Ammon's horn (tissue), 1 donor: ENCODE measurements at places on chromosomes 5 and 9.

DNA sequence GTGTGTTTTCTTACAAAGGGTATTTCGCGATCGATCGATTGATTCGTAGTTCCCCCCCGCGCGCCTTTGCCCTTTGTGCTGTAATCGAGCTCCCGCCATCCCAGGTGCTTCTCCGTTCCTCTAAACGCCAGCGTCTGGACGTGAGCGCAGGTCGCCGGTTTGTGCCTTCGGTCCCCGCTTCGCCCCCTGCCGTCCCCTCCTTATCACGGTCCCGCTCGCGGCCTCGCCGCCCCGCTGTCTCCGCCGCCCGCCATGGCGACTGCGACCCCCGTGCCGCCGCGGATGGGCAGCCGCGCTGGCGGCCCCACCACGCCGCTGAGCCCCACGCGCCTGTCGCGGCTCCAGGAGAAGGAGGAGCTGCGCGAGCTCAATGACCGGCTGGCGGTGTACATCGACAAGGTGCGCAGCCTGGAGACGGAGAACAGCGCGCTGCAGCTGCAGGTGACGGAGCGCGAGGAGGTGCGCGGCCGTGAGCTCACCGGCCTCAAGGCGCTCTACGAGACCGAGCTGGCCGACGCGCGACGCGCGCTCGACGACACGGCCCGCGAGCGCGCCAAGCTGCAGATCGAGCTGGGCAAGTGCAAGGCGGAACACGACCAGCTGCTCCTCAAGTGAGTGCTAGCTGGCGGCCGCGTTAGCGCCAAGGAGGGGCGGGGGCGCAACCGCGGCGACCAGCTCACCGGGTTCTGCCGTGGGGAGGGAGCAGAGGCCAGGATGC is 480 bp downstream of the LMNB1 start:
- DNase-seq = peak; percentile 73

GRCh38 chr5:172113036-172113435 is 75.0 kb downstream of the STK10 start:
- no peak for DNase-seq

- DNase-seq = no peak
These were observed 10.9 kb downstream of the RAPGEF1 start for GRCh38 chr9:131728961-131729360.

DNA sequence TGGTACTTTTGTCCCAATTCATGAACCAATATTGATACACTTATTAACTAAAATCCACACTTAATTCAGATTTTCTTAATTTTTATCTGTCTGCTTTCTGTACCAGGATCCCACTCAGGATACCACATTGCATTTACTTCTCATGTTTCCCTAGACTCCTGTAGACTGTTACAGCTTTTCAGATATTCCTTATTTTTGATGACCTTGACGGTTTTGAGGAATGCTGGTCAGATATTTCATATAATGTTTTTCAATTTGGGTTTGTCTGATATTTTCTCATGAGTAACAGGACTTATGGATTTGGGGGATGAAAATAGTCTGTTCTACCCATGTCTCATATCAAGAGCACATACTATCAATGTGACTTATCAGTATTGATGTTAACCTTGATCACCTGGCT is 37.4 kb downstream of the PLPPR1 start:
- no peak for DNase-seq

GRCh38 chr9:137878146-137878941 is 762 bp downstream of the CACNA1B start:
- DNase-seq = peak; percentile 41

- DNase-seq = no peak
These were observed 159.4 kb upstream of the CCNH start for GRCh38 chr5:87572090-87572489.

DNA sequence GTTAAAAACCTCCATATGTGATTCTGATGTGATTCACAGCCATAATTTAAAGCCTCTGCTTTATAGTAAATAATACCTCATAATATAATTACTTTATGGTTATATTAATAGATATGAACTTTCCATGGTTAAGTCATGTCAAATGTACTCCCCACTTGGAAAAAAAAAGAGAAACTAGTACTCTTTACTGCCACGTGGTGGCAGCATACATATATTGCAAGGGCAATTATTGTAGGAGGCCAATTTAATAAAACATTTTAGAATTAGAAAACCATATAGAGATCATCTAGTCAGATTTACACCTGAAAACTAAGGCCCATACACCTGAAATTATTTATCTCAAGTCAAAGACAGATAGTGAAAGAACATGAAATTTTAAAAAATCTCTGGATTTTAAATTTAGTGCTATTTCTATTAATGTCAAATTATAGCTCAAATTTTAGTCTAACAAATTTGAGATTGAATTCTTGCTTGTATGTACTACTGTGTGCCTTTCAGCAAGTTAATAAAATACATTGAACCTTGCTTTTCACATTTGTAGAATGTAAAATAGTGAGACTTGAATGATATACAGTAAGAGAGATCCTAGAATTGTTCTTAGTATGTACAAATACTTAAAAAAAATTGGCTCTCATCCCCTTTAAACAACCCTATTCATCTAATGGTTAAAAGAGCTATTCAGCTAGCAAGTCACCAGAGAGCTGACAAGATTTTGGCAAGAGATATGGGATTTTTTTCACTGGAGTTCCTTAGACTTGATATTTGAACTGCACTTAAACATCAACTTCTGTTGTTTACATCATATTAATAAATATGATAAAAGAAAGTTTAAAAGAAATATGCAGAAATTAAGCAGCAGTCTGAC is 603.8 kb downstream of the TLE4 start:
- peak; percentile 8 for DNase-seq

DNA sequence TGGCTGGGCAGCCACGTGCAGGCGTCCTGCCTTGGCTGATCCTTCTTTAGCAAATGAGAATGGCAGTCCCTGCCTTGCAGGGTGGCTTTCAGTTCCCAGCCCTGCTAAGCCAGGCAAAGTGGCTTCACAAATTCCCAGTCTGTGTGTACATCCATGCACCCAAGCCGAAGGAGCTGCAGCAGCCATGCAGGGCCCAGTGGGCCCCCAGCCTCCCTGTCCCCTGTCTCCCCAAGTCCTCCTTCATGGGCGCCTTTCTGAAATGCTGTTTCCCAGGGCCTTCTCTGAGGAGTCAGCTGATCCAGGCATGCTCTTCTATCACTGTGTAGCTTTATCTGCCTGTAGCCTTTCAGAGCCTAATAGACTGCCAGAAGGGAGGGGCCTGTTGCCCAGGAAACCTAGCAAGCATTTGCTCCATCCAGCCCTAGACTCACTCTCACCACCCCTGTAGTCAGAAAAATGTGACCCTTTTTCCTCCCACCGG is 47.4 kb upstream of the SHC3 start:
- DNase-seq = peak; percentile 70

- no peak for DNase-seq
These were observed 248.1 kb upstream of the NREP start for GRCh38 chr5:112004867-112005622.

DNA sequence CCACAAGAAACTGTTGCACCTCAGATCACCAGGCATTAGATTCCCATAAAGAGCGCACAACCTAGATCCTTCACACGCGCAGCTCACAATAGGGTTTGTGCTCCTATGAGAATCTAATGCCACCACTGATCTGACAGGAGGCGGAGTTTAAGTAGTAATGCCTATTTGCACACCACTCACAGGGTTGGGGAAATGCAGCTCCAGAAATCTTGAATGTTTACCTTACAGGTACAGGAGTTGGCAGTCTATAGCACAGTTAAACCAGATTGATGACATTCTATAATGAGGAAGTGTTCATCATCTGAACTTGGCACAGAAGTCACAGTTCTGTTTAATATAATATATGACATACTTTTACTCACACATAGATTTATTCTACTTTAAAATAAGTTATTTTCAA is 732.2 kb upstream of the ZNF608 start:
- DNase-seq = no peak

GRCh38 chr9:114156657-114157421 is 1.5 kb downstream of the COL27A1 start:
- DNase-seq = peak; percentile 73

DNA sequence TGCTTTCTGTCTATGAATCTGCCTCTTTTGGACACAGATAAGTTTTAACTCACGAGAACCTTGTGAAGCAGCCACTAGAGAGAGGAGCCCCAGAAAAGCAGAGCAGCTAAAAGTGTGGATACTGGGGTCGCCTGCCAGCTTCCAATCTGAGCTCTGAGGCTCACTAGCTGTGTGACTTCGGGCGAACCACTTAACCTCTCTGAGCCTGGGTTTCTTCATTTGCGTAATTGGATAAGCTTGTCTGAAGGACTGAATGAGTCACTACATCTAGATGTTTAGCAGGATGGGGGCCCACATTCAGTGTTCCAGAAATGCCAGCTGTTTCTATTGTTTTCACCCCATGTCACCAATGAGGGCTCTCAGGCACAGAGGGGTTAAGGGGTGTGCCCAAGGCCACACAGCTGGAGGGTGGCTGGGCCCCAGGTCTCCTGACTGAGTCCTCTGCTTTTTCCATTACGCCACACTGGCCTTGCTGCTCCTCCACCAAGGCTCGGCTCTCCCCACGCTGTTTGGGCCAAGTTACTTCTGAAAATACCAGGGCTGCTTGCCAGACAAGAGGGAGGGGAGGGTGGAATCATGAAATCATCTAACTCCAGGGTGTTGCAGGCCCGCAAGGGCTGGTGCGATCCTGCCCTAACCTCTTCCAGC is 36.2 kb downstream of the SH3PXD2B start:
- peak; percentile 81 for DNase-seq

DNA sequence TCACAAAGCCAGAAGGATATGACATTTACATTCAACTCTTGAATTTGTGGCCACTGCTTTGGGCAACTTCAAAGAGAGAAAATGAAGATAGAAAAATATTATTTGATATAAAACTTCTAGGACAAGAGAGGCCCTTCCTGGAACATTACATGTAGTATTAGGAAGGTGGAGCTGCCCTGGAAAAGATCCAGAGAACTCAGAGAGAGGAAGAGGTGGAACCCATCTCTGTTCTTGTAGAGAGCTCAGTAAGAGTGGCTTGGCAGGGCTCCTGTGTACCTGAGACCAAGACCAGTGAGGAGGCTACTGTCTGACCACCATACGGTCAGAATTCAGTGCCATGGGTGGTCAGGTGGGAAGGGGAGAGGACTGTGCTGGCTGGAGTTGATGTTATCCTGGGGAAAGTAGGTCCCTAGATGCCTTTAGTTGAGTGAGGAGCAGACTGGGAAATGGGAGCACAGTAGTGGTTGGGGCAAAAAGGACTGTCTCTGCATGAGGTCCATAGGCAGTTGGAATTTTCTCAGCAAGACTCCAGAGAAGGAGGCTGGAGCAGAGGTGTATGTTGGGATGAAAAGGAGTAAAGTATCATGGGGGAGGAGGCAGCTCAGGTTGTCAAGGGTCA is 7.6 kb downstream of the TGFBI start:
- no peak for DNase-seq

DNA sequence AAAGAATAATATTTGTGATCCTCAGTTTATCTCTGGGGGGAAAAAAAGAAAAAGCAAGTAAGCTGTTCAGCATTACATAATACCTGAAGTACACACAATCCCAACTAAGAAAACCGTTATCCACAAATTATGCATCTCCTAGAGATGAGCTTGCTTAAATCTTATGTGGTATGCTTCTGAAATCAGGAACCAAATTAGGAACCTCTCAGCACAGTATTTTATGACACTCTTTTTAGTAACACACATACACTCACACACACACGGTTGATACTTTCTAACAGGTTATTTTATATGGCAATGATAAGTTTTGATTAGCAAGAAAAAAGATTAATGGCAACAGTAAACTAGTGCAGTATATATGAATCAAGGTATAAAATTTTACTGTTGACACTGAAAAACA is 1.2 kb upstream of the ZNF510 start:
- no peak for DNase-seq

- no peak for DNase-seq
These were observed 97.7 kb upstream of the ANKRD55 start for GRCh38 chr5:56330806-56331205.

GRCh38 chr9:33177086-33177485 is 9.9 kb upstream of the B4GALT1 start:
- DNase-seq = no peak

GRCh38 chr9:98260635-98261034 is 5.2 kb upstream of the TBC1D2 start:
- DNase-seq = no peak

- DNase-seq = peak; percentile 9
These were observed 1.8 kb downstream of the HCN1 start for GRCh38 chr5:45694255-45694814.

- DNase-seq = no peak
These were observed 7.5 kb upstream of the CCL27 start for GRCh38 chr9:34669809-34670562.

- peak; percentile 8 for DNase-seq
These were observed 607.2 kb upstream of the WWC1 start for GRCh38 chr5:167684251-167684650.

DNA sequence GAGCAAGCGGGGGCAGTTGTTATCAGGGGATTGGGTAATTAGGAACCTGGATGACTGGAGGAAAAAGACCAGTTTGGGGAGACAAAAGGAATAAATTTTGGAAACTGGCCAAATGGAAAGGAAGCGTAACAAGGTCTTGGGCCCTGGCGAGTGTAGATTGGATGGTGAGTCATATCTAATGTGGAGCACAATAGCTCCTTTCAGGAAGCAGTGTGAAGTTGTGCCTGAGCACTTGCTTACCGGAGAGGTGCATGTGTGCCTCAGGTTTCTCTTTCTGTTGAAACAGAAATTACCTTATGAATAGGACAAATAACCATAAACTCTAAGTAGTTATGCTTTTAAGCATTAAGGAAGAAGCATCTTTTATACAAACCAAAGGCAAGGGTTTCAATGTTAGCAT is 176.4 kb downstream of the KIF4B start:
- no peak for DNase-seq

GRCh38 chr9:134399435-134400056 is 73.3 kb downstream of the RXRA start:
- no peak for DNase-seq

GRCh38 chr5:134642931-134643530 is 5.6 kb upstream of the SEC24A start:
- no peak for DNase-seq

- DNase-seq = no peak
These were observed 111.9 kb downstream of the SUSD1 start for GRCh38 chr9:112063151-112063550.

- no peak for DNase-seq
These were observed 69.1 kb upstream of the TBCA start for GRCh38 chr5:77845324-77845646.

DNA sequence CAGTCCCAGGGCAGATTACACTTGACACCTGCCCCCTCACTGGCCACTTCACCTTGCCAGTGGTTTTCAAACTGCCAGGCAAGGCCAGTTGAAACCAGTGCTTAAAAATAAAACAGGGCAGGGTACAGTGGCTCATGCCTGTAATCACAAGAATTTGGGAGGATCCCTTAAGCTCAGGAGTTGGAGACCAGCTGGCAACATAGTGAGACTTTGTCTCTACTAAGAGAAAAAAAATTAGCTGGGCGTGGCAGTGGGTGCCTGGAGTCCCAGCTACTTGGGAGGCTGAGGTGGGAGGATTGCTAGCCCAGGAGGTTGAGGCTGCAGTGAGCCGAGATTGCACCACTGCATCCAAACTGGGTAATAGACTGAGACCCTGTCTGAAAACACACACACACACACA is 58.1 kb downstream of the ROPN1L start:
- no peak for DNase-seq

DNA sequence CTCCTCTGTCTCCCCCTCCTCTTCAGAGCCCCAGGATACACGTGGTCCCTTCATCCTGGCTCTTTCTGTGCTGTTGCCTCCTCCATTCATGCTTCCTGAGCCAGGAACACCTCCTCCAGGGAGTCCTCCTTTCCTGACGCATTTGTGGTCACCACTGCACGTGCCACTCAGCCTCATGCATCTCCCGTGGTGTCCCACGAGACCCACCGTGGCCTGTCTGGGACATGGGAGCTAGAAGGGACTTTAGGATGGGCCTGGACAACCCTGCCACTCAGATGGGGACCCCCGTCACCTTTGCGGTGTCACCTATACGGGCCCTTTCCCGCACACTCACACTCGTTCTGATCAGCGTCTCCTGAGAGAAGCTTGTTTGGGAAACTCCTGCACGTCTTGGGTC is 6.7 kb downstream of the GLIPR2 start:
- DNase-seq = no peak
